ENCODE measurements at places on chromosomes 7 and 10.

DNA sequence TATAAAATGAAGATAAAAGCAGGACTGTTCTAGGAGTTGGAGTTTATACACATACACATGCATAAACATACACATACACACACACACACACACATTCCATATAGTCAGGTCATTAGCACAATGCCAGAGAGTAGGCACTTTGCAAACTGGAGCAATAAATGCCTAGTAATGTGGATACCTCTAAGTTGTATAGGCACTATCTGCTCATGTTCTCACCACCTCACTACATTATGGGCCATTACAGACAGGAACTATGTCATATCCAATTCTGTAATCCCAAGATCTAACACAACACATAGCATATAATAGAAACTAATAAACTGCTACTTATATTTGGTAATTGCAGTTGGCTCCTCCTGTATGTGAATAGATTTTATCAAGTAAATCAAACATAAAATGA, 115.6 kb downstream of the GRM8 start:
- DNase-seq: no peak

DNA sequence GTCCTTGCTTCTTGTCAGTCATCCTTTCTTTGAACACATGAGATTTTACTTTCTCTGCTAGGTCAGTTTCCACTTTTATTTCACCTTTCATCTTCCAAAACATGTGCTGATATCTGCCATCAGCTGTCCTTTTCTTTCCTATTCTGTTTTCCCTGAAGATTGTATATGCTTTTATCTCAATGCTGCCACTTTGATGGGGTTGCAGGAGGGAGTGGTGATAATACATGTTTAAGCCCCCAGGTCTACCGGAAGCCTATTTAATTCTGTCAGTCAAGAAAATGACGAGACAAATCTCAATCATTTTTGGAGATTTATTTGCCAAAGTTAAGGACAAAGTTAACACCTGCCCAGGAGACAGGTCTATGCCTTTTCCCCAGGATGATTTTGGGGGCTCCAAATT, 73.8 kb downstream of the MRPL32 start:
- DNase-seq: no peak

DNA sequence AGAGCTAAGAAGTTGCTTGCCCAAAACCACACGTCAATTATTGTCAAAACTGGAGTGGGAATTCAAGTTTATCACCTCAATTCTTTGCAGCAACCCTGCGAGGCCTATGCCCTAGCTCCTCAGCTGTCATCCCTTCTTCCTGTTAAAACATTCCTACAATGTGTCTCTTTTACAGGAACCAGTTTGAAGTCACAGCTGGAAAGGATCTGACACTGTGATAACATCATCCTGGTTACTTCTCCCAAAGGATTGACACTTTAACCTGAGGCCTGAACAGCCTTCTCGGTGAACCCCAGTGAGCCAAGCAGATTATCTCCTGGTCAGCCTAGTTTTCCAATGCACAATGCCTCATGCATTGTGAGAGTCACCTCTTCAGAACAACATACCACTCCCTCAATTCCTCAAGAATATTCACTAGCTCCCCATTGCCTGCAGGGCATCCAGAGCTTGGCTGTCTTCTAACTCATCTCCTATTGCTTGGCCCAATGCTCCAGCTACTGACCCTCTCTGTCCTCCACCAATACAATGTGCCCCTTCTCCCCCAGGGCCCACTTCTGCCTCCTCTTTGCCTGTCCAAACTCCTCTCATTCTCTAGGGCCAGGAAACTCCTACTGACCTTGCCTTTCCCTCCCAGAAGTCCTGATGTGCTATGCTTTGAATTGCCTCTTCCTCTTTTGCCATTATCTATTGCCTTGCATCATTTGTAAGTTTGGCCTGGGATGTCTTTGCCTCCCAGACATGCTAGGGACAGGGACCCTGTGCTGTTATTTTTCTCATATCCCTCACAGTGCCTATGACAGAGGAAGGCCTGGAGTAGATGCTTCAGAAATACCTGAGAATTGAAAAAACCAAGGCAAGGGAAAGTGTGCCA, 10.4 kb upstream of the DLG5 start:
- no peak for DNase-seq

DNA sequence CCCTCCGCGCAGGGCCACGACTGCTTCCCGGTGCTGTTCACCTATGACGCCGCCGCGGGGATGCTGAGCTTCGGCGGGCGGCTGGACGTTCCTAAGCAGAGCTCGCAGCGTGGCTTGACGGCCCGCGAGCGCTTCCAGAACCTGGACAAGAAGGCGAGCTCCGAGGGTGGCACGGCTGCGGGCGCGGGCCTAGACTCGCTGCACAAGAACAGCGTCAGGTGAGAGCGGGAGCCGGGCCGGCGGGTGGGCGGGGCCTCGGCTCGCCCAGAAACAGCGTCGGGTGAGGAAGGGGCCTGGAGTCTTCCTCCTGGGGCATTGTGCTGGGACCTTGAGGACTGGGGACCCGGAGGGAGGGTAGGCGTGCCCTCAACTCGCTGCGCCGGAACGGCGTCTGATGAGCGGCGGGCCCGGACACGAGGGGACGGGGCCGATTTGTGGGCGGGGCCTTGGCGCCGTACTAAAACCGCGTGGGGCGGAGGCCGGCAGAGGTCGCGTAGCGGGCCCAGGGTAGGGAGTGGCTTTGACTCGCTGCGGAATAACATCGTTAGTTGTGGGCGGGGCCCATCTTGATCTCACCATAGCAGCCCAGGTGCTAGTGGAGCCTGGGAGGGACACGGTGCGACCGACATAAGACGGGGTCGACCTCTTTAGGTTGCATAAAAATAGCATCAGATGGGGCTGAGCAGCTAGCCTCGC, 15.6 kb downstream of the PDAP1 start:
- DNase-seq: peak; percentile 66

DNA sequence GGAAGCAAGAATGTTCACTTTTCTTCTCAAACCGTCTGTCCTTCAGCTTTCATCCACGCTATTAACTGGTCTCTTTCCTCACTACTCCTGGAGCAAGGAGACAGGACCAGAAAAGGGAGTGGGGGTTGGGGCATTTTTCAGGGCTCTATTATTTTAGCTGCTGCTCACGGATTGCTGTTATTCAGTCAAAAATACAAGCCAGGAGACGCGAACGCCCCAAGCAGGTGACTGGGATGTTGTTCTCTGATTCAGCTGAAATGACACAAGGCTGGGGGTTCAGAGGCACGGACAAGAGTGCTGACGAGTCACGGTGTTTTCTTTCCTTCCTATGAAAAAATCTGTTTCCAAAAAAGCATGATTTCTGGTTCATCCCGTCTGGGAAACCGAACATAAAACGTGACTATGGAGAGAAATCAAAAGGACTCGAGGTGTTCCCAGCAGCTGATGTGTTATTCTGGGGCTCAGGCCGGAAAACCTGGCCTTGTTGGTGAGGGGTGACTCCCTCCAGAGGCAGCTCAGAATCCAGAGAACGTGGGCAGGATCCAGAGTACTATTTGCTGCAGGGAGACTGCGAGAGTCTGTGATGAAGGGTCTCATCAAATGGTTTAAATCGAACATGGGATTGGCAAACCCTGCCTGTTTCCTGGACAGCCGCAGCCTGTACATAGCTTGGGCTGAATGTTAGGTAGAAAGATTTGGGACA, 3.5 kb upstream of the INHBA start:
- no peak for DNase-seq

- no peak for DNase-seq
These were observed 163.5 kb upstream of the AGK start for GRCh38 chr7:141387521-141388217.

DNA sequence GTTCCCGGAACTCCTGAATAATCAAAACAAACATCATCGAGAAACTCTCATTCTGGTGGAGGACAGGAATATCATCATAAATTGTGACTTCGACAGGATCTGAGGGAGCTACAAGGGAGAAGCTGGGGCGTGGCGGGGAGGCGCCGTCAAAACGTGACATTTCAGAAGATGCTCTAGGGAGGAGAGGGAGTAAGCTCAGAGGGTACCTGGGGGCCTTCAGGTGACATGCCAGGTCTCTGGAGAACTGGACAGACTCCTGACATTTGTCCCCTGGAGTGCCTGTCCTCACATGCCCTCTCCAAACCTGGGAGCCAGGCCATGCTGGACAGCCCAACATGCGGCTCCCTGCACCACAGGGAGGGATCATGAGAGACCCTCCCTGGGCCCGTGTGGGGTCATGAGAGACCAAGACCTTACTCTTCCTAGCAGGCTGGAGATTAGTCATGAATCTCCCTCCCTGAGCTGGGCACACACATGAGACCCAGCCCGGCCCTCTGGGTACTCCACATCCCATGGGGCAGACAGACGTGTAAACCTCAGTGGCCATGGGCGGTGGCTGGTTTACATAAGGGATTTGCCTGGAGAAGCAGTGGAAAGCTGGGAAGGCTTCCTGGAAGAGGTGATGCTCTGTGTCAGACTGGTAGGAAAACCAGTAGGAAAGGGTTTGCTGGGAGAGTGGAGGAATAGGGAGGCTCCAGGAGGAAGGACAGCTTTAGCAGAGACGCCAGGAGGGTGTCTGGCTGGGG, 81.0 kb downstream of the MYL10 start:
- DNase-seq: no peak

DNA sequence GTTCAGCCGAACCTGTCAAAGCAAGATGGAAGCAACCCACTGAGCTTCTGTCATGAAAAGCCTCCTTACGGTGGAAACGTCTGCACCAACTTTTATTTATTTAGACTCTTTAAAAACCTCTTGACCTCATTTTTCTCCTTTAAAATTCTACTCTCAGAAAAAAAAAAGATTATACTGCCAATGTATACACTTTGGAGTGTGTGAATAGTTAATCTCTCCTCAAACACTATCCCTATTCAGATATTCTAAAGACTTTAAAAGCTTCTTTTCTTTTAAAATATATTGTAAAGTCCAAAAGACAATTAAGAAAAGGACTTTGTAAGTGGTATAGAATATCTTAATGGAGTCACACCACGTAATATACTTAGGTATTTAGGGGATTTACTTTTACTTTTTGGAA, 335.2 kb upstream of the SEMA3D start:
- no peak for DNase-seq

- peak; percentile 14 for DNase-seq
These were observed 7.7 kb downstream of the DRGX start for GRCh38 chr10:49388161-49388560.

- DNase-seq: no peak
These were observed 482.6 kb upstream of the SEMA3A start for GRCh38 chr7:84677117-84677732.

DNA sequence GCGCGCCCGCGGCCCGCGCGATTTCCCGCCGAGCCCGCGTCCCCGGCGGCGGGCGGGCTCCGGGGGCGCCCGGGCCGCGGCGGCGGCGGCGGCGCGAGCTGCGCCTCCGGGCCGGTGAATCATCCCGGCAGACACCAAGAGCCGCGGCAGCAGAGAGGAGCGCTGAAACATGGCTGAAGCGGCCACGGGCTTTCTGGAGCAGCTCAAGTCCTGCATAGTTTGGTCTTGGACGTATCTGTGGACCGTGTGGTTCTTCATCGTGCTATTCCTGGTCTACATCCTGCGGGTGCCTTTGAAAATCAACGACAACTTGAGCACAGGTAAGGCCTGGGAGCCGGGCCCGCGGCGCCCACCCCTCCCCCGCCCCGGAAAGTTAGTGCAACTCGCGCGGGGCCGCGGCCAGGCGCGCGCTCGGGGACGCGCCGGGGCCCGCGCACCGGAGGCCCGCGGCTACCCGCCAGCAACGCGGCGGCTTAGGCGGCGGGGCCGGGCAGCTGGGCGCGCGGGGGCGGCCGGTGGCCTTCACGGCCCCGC, at the start of gene ST7:
TSS of gene ST7 (plus strand) at position 130 of the 534 bp plus-strand sequence. CDS start at position 170, 40 bp downstream.
- peak; percentile 68 for DNase-seq

- no peak for DNase-seq
These were observed 642.1 kb downstream of the LRMDA start for GRCh38 chr10:76073524-76073923.

- no peak for DNase-seq
These were observed 49.9 kb downstream of the C10orf67 start for GRCh38 chr10:23294638-23295247.
